ENCODE measurements at places on chromosomes 2 and 18. TPM values are rescaled to one million over a fixed set of nuclear protein-coding genes. Genes with fewer than 3 reads are reported as not detected.

The FAM237A gene
- not detected for polyA plus RNA-seq

The SATB2 gene
- 6.4 TPM for polyA plus RNA-seq

The LMAN1 gene
- 14.3 TPM for polyA plus RNA-seq

The SERPINB2 gene
- 1.3 TPM for polyA plus RNA-seq

The PDCL3 gene
- 23.4 TPM for polyA plus RNA-seq

The APCDD1 gene
- 13.1 TPM for polyA plus RNA-seq

The FABP1 gene
- 1.0 TPM for polyA plus RNA-seq

The TNS1 gene
- polyA plus RNA-seq, result 123 TPM

The OTOS gene
- polyA plus RNA-seq, result not detected

The CD8B2 gene
- polyA plus RNA-seq, result not detected

The DNAJC5G gene
- polyA plus RNA-seq, result 2.9 TPM

The TPO gene
- 0.08 TPM for polyA plus RNA-seq

The SERPINB10 gene
- not detected for polyA plus RNA-seq

The MYCN gene
- polyA plus RNA-seq, result 0.88 TPM

The MAP2 gene
- 6.3 TPM for polyA plus RNA-seq

The DSC1 gene
- not detected for polyA plus RNA-seq

The GPBAR1 gene
- 0.11 TPM for polyA plus RNA-seq

The VWA3B gene
- polyA plus RNA-seq, result 0.07 TPM

The PRSS56 gene
- polyA plus RNA-seq, result 0.07 TPM

The NCKAP5 gene
- 0.95 TPM for polyA plus RNA-seq

The AFF3 gene
- polyA plus RNA-seq, result 4.3 TPM

The HAAO gene
- polyA plus RNA-seq, result 24.4 TPM

The DDX18 gene
- 69.3 TPM for polyA plus RNA-seq

The L3MBTL4 gene
- polyA plus RNA-seq, result 3.9 TPM

The CAPN14 gene
- polyA plus RNA-seq, result 0.10 TPM

The TTR gene
- 0.57 TPM for polyA plus RNA-seq

The KCNE4 gene
- 1.8 TPM for polyA plus RNA-seq

The SERPINB4 gene
- polyA plus RNA-seq, result not detected

The CPO gene
- polyA plus RNA-seq, result 1.2 TPM

The LHCGR gene
- polyA plus RNA-seq, result 2.4 TPM

The WNT6 gene
- polyA plus RNA-seq, result 1.8 TPM

The GALNT13 gene
- polyA plus RNA-seq, result 3.1 TPM

The BOK gene
- 2.9 TPM for polyA plus RNA-seq

The GEN1 gene
- polyA plus RNA-seq, result 5.3 TPM

The SPATA3 gene
- not detected for polyA plus RNA-seq

The CCDC68 gene
- 5.1 TPM for polyA plus RNA-seq

The FECH gene
- 6.4 TPM for polyA plus RNA-seq

The OR6B2 gene
- polyA plus RNA-seq, result not detected

The TCF4 gene
- 38.5 TPM for polyA plus RNA-seq

The NEU2 gene
- polyA plus RNA-seq, result not detected

The TDRD15 gene
- not detected for polyA plus RNA-seq

The LRRTM1 gene
- 0.74 TPM for polyA plus RNA-seq

The HSBP1L1 gene
- polyA plus RNA-seq, result 77.6 TPM

The SNRNP200 gene
- 117 TPM for polyA plus RNA-seq

The DOK6 gene
- polyA plus RNA-seq, result 0.72 TPM

The ADAM23 gene
- polyA plus RNA-seq, result 8.0 TPM

The FAM168B gene
- 61.6 TPM for polyA plus RNA-seq

The C2orf78 gene
- not detected for polyA plus RNA-seq

The NTSR2 gene
- polyA plus RNA-seq, result 0.16 TPM

The PTPRN gene
- polyA plus RNA-seq, result 8.5 TPM

The QPCT gene
- polyA plus RNA-seq, result 30.6 TPM

The TTC31 gene
- 21.7 TPM for polyA plus RNA-seq

The ANKRD29 gene
- polyA plus RNA-seq, result 5.3 TPM

The TNFRSF11A gene
- 1.4 TPM for polyA plus RNA-seq

The NAT8 gene
- polyA plus RNA-seq, result 1.2 TPM

The ABCB11 gene
- polyA plus RNA-seq, result not detected

The FOXD4L1 gene
- 0.47 TPM for polyA plus RNA-seq

The GPR148 gene
- not detected for polyA plus RNA-seq

The ARHGAP28 gene
- polyA plus RNA-seq, result 7.3 TPM

The EN1 gene
- polyA plus RNA-seq, result not detected

Measured in adrenal gland (tissue), 19 donors.